ENCODE measurements at places on chromosomes 7 and 10.

DNA sequence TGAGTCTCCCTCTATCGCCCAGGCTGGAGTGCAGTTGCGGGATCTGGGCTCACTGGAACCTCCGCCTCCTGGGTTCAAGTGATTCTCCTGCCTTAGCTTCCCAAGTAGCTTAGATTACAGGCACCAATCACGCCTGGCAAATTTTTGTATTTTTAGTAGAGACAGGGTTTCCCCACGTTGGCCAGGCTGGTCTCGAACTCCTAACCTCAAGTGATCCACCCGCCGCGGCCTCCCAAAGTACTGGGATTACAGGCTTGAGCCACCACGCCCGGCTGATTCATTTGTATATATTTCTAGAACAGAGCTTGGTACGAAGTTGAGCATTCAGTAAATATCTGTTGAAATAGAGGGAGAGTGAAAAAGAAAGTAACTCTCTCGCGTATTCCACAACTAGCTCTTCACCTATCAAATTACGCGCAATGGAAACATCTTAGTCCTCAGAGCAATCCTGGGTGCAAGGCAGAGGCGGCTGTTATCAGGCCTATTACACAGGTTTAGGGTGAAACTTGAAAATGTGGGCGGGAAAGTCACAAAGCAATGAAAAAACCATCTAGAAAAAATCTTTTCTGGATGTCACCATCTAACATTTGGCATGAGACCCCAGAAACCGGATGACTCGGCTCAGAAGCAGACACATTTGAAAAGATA lies 707 bp upstream of the GHITM start:
- DNase-seq, result peak; percentile 77

- DNase-seq, result no peak
These were observed 40.9 kb downstream of the GPR37 start for GRCh38 chr7:124724507-124725192.

- DNase-seq, result no peak
These were observed 50.2 kb downstream of the ARHGAP22 start for GRCh38 chr10:48554656-48555055.

GRCh38 chr10:77282163-77282562 lies 355.4 kb downstream of the KCNMA1 start:
- DNase-seq, result no peak

Measured in stimulated activated CD4-positive, alpha-beta T cell treated with anti-CD3 and anti-CD28 coated beads, Interleukin-1b, Interleukin-23, amount 100 ng/mL, for 48 hours (primary cell).